ENCODE measurements at places on chromosomes 13 and 19.

GRCh38 chr19:48400018-48400742, 6.7 kb downstream of the GRIN2D start:
- peak; percentile 59 for DNase-seq

- DNase-seq = no peak
Observed at GRCh38 chr13:63901630-63902029, 2486.0 kb upstream of the PCDH20 start.

- DNase-seq = no peak
Observed at GRCh38 chr13:30396434-30397075, 25.7 kb upstream of the UBE2L5 start.

GRCh38 chr19:21587117-21587461, 81.7 kb downstream of the ZNF429 start:
- no peak for DNase-seq

- DNase-seq = no peak
Observed at GRCh38 chr13:96065849-96066248, 12.6 kb upstream of the UGGT2 start.

DNA sequence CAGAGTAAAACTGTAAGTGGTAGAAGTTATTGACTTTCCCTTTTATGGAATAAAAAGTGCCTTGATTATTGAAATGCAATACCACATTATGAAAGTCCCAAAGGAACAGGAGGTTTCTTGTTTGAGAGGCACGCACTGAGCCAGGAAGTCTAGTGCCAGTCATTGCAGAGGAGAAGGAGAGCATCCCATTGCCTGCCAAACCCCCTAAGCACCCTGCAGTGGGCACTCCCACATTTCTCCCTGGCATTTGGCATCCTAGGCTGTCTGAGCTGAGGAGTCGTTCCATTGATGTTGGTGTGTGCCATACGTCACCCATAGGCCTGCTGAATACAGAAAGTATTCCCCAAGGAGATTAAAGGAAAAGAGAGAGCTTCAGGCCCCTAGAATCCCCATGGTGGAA, 85.7 kb upstream of the MBNL2 start:
- no peak for DNase-seq
